NCI-H1048 (cell line): ENCODE measurements at places on chromosomes 4 and X.

DNA sequence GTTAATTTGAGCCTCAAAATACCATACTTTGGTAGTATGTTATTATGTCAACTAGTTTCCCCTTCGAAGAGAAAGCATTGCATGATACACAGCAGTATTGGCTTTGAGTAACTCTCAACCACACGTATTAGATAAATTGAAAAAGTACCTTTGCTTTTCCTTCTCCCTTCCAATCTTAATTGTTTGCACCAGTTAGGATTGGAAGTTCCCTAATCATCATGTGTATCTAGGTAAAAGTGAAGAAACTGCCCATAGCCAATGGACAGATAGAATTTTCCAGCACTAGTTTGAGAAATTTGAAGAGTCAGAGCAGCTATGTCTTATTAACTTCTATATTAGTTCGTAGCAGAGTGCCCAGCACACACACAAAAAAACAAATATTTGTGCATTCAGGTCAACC is 241.3 kb downstream of the COX7B2 start:
- no peak for DNase-seq

- DNase-seq = no peak
Measured at GRCh38 chr4:30724247-30724646, 4.1 kb downstream of the PCDH7 start.

GRCh38 chr4:139436122-139436521 is 17.8 kb upstream of the RAB33B start:
- DNase-seq = no peak

GRCh38 chr4:74621616-74622015 is 172.7 kb downstream of the BTC start:
- no peak for DNase-seq

DNA sequence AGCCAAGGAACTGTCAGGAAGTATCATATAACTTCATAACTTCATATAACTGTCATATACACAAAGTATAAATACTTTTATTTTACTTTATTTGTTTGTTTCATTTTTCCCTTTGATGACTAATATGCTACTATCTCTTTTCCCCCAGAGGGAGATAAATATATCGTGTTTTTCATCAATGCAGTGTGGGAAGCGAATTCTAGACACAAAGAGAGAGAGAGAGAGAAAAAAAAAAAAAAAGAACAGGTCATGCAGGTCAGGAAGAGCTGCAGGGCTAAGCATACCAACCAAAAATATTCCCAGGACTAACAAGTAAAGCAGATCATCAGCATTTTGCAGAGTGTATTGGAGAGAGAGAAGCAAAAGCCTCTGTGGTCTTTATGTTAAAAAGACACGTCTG is 1849.2 kb downstream of the STIM2 start:
- no peak for DNase-seq

- DNase-seq = no peak
Measured at GRCh38 chr4:185213877-185214276, 4.5 kb downstream of the SNX25 start.

DNA sequence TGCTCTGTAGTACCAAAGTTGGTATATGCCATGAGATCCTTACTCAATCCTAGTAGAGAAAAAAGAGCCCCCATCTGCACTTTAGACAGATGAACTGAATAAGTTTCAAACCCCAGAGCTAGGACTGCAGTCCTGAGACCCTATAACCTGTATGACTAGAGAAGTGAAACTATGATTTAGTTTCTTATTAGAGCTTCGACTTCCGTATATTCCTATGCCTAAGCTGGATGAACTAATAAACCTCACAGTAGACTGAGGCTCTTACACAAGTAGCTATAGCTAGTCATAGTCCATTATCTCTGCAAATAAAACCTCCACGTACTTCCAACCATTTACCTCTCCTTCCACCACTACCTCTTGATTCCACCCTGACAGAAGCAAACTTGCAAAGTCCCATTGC is 6.3 kb upstream of the OTUD4 start:
- no peak for DNase-seq

DNA sequence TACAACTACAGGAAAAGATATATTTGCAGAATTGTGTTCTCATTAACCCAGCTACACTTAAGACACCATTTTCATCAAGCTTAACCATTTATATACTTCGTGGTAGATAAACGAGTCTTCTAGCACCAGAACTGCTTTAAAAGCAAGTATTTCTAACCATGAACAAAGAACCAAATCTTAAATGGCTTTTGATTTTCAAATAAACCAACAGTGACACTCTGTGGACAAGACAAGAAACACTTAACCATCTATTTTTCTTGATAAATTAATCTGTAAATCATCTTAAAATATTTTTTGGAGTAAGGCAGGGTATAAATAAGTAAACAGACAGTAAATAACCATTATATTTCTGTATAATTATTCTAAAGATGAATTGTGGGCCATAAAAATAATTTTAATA is 10.2 kb downstream of the BEND2 start:
- no peak for DNase-seq

DNA sequence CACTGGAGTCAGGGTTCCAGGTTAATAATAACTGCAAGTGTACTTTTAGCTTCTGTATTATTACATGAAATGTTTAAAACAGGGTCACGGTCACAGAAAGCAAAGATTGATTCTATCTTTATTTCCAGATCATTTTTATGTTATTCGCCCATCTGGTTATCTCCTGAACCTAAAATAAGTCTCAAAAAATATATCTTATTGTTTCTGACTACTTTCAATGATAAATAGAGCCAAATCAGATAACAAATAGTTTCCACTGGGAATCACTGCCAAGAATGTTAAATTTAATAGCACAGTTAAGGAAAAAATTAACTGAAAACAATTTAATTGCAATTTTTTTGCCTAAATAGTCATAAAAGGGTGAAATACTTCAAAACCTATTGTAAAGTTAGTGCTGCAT is 17.2 kb upstream of the VEGFD start:
- DNase-seq = no peak

DNA sequence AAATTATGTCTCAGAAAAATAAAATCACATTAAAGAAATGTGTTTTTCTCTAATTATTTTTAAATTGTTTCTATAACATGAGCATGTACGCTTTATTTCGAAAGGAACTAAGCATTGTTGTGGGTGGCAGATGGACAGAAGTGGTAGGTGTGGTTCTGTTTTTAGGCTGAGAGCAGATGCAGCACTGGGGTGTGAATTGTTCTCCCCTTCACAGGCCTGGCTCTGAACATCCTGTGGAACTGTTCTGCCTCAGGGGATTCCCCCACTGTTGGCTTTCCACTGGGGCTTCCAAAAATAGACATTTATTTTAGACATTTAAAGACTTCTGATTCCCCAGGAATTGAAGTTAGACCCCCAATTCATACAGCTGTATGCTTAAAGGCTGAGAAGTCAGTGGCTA is 41.9 kb upstream of the PDHA2 start:
- DNase-seq = no peak

- DNase-seq = no peak
Measured at GRCh38 chrX:22110729-22111494, 78.8 kb downstream of the PHEX start.

GRCh38 chr4:25913056-25913850 is 767 bp upstream of the SMIM20 start:
- no peak for DNase-seq

GRCh38 chr4:108055787-108056186 is 66.1 kb downstream of the HADH start:
- no peak for DNase-seq
